ENCODE measurements at places on chromosomes 7 and 10. TPM values are rescaled to one million over a fixed set of nuclear protein-coding genes. Genes with fewer than 3 reads are reported as not detected.

The GPER1 gene
- 3.3 TPM for total RNA-seq

The RAB11FIP2 gene
- 44.1 TPM for total RNA-seq

The POLR2J2 gene
- total RNA-seq: 6.0 TPM

The ABCA13 gene
- total RNA-seq: 0.66 TPM

- no peak for DNase-seq
Measured at GRCh38 chr7:105705427-105705826, 124.1 kb upstream of the EFCAB10 start.

GRCh38 chr10:131996466-131997365 is 15.0 kb upstream of the BNIP3 start:
- no peak for DNase-seq

DNA sequence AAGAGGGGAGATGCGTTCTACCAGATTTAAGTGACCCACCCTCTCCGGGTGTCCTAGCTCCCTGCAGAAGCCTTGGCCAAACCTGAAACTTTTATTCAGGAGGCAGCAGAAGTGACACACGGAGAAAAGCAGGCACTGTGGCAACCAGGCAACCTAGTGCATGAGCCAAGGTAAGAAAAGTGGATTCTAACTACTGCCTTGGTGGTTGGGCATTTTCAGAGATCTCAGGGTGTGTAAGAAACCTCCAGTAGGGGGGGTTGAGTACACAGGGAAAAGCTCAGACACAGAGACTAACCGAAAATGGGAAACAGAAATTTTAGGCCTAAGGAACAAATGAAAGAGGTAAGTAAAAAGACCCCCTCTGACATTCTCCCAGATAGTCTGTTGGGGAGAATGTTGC is 645.7 kb downstream of the ANKRD7 start:
- no peak for DNase-seq

DNA sequence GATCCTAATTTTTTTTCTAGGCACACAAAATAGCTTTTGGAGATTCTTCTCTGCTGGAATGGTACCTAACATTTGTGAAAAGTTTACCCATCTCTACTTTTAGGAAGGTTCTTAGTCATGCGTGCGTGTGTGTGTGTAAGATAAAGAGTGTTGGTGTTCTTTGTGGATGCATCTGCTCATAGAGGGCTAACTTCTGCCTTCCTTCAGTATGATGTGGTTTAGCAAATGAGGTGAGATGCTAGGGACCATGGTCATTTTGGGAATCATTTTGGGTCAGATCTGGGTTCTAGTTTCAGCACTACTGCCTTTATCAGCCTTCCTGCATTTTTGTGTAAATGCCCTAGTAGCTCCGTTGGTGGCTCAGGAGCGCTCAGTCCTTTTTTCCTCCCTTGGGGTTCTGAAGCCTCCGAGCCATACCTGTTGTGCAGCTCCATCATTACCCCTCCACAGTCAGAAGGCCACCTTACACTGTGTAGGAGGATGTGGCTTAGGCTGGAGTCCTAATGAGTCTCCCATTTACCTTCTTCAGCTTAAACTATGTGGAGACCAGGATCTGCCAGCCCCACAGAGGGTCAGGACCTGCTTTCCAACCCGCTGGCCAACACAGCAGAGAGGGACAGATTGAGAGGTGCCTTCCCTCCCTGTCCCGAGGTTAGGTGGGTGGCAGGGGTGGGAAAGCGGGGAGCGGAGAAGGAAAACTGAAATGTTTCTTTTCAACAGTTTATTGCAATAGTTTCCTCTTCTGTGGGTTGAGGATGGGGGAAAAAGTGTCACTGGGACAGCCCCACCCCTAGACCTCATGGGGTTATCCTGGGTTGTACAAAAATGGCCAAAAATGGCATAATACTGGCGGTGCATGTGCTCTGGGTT is 31.2 kb downstream of the TSPAN14 start:
- no peak for DNase-seq

GRCh38 chr10:45433716-45434469 is 59.9 kb downstream of the ALOX5 start:
- DNase-seq: no peak

DNA sequence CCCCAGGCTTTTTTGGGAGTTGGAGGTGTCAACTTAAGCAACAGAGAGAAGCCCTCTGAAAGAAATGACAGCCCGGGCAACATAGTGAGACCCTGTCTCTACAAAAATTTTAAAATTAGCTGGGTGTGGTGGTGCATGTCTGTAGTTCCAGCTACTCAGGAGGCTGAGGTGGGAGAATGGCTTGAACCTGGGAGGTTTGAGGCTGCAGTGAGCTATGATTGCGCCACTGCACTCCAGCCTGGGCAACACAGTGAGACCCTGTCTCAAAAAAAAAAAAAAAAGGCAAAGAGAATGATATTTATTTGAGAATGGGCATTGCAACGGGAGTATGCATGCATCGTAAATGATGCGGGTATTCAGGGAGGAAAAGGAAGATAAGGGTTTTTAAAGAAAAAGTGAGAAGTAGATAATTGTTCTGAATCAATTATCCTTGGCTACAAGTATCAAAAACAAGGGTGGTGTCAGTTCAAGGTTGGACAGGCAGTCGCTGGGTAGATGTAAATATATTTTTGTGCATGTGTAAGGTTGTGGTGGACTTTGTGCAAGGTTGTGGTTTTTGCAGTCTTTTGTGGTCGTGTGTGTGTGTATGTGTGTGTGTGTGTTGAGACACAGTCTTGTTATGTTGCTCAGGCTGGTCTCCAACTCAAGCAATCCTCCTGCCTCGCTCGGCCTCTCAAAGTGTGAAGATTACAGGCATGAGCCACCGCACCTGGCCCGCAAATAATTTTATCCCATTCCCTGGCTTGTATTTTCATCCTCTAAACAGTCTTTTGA is 65.6 kb downstream of the COL26A1 start:
- DNase-seq: no peak

DNA sequence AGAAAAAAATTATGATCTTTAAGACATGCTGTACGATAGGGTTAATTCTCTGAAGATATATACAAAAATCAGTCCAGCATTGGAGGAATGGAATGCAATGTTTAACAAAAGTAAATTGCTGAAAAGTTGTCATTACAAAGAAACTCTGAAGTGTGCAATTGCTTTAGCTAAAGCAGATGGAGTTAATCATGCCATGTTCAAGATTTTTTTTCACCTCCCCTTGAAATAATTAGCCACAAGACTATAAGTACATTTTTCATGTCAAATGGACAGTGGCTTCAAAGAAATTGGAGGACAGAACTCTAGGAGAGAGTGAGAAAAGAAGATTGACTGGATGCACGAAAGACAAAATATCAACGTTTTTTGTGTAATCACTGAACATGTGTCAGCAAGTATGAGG is 63.1 kb upstream of the MEOX2 start:
- DNase-seq: no peak

GRCh38 chr7:776992-777727 is 50.1 kb upstream of the PRKAR1B start:
- no peak for DNase-seq

DNA sequence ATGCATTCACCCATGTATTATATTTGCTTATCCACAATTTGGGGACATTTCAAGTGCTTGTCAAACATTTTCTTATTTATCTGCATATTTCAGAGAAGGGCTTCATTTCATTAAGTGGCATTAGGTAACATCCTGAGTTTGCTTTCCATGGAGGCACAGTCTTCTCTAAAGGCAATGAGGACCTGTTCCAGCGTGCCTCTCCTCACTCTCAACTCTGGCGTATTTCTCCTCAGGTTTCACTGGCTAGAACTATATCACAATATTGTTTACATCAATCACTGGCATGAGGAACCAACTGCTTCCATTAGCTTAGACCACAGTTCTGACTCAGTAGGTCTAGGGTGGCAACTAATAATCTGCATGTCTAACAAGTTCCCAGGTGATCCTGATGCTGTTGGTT is 177.2 kb downstream of the TAX1BP1 start:
- no peak for DNase-seq

DNA sequence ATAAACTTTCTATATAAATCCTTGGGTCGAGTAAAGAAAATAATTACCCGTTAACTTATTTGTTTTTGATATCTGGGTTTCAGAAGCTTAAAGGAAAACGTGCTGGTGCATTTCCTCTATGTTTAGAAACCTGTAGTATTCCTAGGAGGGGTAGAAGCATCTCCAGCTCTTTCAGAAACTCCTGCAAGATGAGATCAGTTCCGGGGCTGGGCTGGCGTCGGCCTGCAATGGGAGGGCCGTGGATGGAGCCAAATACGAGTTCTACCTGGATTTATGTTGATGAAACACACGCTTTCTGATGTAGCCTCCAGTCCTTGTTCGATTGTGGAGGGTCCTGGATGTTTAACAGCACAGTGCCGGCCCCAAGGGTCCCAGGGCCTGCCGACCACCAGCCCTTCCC is 35.8 kb upstream of the DIP2C start:
- DNase-seq: peak; percentile 4

GRCh38 chr10:71756311-71757191 is 16.8 kb downstream of the VSIR start:
- no peak for DNase-seq

- no peak for DNase-seq
Measured at GRCh38 chr7:77316219-77316978, 99.8 kb downstream of the GSAP start.

- DNase-seq: no peak
Measured at GRCh38 chr7:135341049-135341448, 107.4 kb downstream of the STRA8 start.

DNA sequence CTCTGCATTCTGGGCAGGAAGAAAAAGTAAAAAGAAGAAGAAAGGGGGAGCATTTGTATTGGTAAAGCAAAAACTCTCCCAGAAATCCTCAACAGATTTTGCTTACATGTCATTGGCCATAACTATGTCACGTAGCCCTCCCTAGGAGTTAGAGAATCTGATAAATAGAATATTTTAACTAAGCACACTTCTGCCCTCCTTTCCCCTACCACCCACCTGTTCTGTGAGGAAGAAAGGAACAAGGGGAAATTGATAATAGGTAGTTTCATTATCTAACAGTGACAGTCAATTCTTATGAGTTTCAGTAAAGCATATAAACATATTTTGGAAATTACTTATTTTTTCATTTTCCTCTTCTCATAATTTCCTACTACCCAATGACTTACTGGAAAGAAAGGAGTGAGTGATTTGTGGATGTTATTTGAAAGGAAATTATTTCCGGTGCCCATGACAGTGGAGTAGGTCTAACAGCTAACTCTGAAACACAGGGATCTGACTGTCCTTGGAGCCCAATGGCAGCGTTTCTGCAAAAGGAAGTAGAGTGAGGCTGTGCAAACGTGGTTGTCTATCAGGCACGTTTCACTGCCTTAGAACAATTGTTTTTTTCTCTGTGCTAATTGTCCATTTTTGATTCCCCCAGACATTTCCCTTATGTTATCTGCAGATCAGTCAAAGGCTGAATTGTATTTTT is 128.6 kb upstream of the MDFIC start:
- DNase-seq: no peak

DNA sequence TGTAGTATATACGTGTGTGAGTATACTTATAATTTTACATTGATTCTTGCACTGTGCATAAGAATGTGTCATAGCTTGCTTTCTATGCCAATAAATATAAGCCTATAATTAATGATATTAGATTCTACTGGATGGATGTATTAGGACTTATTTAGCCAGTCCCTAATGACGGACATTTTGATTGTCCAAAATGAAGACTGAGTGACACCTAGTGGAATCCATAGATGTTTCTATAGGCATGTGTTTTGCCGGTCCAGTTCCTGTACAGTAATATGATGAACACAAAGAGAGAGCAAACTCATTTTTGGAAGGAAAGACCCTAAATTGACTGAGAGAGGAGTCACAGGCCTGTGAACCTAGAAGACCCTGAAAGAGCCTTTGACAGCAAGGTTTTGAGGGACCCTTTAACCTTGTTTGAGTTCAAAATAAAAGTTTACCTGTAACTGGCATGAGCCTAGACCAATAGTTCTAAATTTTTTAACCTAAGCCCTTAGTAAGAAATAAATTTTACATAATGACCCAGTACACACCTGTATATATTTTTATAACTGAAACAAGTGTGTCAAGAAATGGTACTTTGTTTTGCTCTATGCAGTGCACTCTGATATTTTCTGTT is 42.4 kb upstream of the AGBL3 start:
- DNase-seq: peak; percentile 26

GRCh38 chr10:95729323-95730055 is 26.5 kb upstream of the ENTPD1 start:
- peak; percentile 3 for DNase-seq

GRCh38 chr7:22445140-22445743 is 54.7 kb downstream of the STEAP1B start:
- DNase-seq: no peak

DNA sequence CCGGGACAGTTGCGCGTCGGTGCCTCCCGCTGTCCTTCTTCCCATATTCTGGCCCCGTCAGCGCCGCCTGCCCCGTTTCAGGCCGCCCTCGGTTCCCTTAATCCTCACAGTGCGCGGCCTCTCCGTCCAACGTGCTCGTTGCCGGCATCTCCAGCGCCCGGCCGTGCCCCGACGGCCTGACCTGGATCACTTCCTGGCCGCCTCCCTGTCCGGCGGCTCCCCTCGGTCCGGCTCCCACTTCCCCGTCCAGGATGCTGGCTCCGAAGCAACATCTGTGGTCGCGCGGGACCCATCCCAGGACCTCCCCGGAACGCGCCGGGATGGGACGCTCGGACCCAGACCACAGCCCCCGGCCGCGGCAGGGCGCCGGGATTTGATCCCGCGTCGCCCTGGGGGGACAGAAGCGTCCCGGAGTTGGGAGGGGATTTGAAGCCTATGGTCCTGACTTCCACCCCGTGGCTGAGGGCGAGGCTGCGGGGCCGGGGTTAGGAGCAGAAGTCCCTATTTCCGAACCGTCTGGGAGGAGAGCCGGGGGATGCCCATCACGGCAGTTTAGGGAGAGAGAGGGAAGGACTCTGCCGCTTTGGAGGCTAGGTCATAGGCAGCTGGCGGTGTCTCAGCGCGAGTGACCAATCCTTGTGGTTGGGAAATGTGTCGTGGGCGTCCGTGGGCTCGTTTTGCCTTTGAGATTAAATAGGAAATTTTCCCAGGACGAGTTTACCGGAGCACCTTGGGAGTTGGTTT is 53.8 kb downstream of the KCTD7 start:
- no peak for DNase-seq

DNA sequence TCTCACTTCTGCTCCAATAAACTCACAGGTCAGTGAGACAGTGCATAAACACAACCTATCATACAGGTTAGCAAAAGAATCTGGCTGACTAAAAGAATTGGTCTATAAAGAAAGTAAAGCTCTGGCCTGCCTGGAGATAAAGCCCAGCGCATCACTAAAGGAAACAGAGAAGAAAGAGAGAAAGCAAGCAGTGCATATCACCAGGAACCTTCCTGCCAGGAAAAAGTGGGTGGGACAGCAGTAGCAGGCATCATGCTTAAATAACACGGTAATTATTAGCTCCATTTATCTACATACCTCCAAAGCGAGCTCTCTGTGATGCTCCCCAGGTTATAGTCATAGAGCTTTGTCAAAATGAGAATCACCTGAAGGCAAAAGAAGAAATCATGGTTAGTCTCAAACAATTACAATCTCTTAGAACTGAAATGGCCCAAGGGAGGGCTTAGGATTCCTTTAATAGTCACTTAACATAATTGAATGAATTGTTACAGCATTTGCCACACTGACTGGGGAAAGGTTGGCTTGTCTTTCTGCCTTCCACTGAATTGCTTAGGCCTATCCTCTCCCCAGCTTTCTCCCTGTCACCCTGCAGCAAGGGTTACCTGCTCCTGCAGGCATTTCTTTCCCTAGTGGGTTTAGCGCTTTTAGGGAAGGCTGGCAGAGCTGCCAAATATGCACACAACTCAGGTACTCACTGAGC is 208.1 kb downstream of the SORCS1 start:
- peak; percentile 95 for DNase-seq

- no peak for DNase-seq
Measured at GRCh38 chr10:4944841-4945240, 18.4 kb upstream of the AKR1C1 start.

Measured in spinal cord (tissue), 10 donors.